Right renal cortex interstitium (tissue), 3 donors: ENCODE measurements at places on chromosomes 13 and 19. TPM values are rescaled to one million over a fixed set of nuclear protein-coding genes. Genes with fewer than 3 reads are reported as not detected.

The POLR1G gene
- polyA plus RNA-seq = 2.8 TPM

The CYP4F3 gene
- 0.15 TPM for polyA plus RNA-seq

The S1PR4 gene
- polyA plus RNA-seq = 0.35 TPM

The ACER1 gene
- polyA plus RNA-seq = not detected

The ZNF541 gene
- polyA plus RNA-seq = 0.18 TPM

The IRGC gene
- not detected for polyA plus RNA-seq

The DIRAS1 gene
- polyA plus RNA-seq = 3.4 TPM

The ZNF700 gene
- 17.5 TPM for polyA plus RNA-seq

The SHD gene
- polyA plus RNA-seq = 1.6 TPM

The SYT5 gene
- polyA plus RNA-seq = 0.60 TPM

The PALM gene
- polyA plus RNA-seq = 78.6 TPM

The SIGLEC12 gene
- polyA plus RNA-seq = not detected

The MAP4K1 gene
- polyA plus RNA-seq = 2.9 TPM

The NEK5 gene
- 3.0 TPM for polyA plus RNA-seq

The SHC2 gene
- 21.5 TPM for polyA plus RNA-seq

The HAUS8 gene
- 11.9 TPM for polyA plus RNA-seq

DNA sequence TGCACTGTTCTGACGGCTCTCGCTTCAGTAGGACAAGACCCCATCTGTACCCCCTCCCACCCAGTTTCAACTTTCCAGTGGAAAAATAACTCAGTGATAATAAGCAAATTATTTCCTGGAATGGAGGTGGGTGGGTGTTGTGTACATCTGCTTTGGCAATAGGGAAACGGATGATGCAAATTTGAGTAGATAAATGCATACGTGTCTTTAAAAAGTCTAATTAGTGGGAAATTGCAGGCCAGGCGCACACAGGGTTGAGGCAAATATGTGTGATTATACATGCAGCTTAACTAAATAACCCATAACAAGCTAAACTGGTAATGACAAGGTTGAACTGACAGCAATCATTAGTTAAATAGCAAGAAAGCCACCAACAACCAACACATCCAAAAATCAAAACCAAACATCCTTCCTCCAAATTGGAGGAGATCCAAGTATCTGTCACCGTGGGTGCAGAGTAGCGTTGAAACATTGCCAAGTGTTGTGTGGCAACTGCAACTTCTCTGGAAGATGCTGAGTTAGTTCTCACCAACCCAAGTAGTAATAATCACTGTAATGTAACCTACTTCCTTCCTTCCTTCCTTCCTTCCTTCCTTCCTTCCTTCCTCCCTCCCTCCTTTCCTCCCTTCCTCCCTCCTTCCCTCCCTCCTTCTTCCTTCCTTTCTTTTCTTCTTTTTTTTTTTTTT, 54.6 kb downstream of the TRPM4 start:
- DNase-seq = no peak

DNA sequence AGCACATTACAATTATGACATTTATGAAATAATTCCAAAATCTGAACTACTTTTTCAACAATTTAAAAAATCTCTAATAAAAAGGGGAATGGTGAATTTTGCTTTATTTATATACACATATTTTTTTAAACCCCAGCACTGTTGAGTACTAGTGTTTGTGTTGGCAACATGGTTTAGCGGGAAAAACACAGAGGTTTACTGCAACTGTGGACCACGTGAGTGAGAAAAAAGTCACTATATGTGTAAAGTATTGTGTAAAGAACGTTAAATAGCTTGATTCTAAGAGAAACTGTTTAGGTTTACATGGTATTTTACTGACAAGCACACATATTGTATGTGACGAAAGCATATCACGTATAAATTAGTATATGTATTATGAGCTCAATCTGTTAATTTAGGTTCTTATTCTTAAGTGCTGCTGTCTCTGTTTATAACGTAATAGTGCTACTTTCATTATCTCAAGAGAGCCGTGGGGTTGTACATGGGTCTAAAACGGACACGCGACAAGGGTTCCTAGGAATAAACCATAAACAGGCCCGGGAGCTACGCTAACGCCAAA, 617 bp downstream of the SKA3 start:
- no peak for DNase-seq

DNA sequence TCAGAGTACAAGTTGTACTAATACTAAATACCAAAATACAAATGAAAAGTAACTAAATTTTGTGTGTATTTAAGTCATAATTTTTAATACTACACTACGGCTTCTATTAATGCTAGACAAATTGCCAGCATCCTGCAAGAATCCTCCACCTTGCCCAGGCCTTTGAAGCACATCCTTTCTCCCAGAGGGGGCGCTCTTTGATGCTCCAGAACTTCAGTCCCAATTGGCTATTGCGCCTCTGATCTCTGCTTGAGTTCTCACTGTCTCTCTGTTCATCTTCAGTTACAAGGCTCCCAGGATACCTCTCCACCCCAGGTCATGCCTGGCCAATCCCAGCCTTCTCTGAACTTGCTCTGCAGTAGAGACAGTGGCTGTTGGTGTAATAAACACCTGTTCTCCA, 141.0 kb downstream of the DCLK1 start:
- DNase-seq = no peak

DNA sequence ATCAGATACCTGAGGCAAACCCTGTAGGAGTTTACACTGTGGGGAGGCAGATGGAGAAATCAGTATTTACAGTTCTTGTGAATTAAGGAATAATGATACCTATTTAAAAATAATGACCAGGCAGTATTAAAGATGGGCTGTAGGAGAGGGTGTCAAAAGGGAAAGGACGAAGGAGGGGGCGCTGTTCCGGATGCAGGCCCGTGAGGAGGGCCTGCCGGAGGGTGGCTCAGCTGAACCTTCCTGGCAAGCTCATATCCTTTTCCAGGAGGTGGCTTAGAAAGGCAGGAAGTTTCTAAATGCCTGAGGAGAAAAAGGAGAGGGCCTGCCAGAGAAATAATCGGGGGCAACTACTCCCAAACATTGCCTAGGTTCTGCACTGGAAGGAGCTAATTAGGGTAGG, 46.6 kb downstream of the MBNL2 start:
- DNase-seq = no peak

DNA sequence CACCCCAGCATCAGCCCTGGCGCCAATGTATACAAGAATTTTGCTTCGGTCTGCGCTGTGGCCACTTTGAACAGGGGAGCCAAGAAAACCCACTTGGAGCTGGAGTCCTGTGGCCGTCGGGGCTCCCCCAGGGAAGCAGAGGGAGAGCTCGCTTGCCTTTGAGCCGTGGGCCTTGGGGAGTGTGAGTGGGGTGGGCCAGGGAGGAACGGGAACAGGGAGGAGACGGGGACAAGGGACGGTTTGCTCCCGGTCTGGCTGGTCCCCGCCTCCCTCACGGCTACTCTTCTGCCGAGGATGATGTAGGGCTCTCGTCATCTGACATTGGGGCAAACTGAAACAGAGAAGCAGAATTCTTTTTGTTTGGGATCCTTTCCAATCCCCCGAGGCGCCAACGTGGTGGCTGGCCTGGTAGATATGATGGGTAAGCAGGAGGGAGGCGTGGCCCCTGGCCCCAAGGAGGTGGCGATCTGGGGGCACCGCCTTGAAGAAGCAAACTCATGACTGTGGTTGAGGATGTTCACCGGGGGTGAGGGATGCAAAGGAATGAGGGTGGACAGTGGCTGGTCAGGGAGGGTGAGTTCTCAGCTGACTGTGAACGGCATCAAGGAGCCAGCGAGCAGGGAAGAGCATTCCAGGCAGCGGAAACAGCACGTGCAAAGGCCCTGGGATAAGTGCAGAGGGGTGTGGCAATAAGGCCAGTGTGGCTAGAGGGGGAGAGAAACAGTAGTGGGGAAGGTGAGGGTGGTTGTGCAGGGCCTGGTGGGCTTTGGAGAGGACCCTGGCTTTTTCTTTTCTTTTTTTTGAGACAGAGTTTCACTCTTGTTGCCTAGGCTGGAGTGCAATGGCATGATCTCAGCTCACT, 10.9 kb upstream of the SPC24 start:
- no peak for DNase-seq

GRCh38 chr19:4365791-4366665, 22.7 kb downstream of the MPND start:
- DNase-seq = no peak

- DNase-seq = no peak
Measured at GRCh38 chr19:10968527-10969135, 7.8 kb downstream of the SMARCA4 start.

DNA sequence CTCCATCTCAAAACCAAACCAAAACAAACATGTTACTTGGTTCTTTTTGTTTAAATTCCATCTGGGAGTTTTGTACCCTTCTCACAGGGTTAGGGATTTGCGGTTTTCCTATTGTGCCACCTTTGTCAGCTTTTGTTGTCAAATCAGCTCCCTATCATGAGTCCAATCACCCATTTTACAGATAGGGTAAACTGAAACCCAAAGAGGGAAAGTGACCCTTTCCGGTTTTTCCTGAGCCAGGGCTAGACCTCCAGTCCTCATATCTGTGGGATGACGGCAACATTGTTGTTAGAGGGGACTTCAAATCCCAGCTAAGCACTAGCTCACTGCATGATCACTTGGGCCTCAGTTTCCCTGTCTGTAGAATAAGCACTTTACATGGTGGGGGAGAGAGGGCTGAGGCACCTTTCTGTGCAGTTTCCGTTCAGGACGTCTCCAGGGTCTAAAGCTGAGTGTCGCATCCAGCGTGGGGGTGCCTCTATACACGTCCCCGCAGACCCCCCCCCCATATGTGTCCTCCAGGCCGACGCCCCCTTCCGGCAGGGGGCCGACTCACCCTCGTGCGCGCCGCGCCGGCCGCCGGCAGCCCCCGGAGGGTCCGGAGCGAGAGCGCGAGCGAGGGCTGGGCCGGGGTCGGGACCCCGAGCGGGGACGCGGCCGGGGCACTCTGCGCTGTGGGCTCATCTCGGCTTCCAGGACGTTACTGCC, 3.9 kb downstream of the CCDC194 start:
- no peak for DNase-seq

DNA sequence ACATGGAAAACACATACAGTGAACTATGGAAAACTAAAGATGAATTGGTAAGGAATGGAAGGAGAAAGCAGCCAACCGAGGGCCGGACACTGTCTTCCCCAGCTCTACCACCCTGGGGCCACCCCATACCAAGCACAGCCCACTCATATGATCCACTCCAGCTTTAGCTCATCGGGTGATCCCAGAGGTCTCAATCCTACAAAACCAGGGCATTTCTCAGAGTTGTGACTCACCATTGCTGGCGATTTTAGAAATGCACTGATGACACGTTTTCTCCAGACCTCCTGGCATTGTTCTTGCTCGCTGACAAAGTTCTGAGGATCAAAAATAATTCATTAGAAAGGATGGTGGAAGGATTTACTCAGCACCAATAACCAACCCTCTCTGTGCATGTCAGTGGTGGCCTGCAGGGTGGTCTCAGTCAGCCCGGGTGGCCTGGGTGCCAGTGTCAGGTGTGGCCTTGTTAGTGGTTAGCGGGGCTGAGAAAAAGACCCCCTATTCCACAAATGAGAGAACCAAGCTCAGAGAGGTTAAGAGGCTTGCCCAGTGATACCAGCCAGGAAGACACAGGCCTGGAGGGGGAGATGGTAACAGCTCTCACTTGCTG, 6.6 kb downstream of the TMEM272 start:
- DNase-seq = no peak

GRCh38 chr19:49875857-49876421, 1.2 kb downstream of the AKT1S1 start:
- no peak for DNase-seq

DNA sequence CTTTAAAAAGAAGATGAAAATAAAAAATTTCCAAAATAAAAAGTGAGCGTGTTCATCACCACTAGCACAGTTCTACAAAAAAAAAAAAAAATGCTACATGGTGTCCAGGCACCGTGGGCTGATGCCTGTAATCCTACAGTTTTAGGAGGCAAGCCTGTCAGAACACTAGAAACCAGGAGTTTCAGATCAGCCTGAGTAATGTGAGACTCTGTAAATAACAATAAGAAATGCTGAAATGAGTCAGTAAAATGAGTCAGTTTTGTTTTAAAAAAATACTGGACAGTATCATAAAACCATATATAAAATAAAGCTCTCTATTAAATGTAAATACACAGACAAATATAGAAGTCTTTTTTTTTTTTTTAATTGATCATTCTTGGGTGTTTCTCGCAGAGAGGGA, 30.0 kb downstream of the ZNF91 start:
- no peak for DNase-seq

DNA sequence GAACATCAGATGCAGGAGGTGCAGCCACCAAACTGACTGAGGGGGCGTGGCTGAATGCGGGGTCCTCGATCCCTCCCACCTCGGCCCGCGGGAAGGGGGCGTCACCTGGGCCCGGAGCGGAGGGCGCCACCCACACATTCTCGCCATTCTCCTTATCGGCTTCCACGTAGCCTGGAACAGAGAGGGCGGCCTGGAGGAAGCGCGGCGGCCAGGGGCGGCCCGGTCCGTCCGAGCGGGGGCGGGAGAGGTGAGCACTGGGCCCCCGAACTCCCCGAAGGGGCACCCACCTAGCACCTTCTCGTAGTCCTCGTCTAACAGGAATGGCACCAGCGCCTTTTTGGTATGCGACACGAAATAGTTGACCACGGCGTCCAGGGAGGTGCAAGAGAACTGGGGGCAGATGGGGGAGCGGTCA, 11.8 kb downstream of the STAP2 start:
- no peak for DNase-seq

- DNase-seq = no peak
Measured at GRCh38 chr13:90154311-90154960, 1193.1 kb upstream of the MIR17HG start.

GRCh38 chr19:28710278-28710677, 502.7 kb downstream of the UQCRFS1 start:
- peak; percentile 56 for DNase-seq

DNA sequence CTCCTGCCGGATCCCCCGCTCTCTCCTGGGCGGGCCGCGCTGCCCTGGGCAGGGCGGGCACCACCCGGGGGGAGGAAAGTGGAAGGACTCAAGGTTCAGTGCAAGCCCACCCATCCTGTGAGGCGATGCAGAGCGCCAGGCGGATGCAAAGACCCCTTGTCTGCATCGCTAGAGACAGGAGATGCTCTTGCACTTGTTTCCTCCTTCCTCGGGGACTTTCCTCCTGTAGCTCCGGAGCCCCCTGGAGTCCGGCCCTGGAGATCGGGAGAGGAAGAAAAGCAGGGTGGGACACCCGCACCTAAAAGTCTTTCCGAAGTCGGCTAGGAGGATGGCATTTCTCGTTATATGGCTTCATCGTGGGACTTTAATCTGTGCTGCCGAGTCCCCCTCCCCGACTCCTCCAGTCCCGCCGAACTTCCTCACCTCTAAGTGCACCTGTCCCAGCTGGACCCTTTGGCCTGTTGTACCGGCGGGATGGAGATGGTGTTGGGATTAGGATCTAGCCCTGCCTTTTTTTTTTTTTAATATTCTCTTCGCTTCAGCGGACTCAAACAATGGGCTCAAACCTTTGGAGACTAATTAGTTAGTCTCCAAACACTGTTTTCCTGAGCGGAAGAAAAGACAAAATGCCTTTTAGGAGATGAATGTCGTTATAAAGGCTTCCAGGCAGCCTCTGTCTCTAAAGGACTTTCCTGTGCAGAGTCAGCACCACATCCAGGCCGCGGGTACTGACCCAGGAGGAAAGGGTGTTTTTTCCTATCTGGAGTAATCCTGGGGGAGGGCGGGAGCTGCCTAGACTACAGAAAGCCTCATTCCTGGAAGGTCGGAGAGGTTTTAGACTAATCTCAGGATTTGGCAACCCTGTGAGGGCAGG, 725 bp downstream of the FAM124A start:
- DNase-seq = no peak
